Renal cortical epithelial cell (primary cell): ENCODE measurements at places on chromosomes 6 and 20.
A peak's percentile ranks its signal among the peaks of the same experiment; 100 is the strongest.

GRCh38 chr6:170251776-170252571 lies 38.9 kb downstream of the DLL1 start:
- DNase-seq, result no peak

DNA sequence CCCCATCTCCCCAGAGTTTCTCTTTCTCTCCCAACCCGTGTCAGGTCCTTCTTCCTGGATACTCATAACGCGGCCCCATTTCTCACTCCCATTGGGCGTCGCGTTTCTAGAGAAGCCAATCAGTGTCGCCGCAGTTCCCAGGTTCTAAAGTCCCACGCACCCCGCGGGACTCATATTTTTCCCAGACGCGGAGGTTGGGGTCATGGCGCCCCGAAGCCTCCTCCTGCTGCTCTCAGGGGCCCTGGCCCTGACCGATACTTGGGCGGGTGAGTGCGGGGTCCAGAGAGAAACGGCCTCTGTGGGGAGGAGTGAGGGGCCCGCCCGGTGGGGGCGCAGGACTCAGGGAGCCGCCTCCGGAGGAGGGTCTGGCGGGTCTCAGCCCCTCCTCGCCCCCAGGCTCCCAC lies at the start of gene HLA-F:
TSS of gene HLA-F (plus strand) at position 173 of the 404 bp plus-strand sequence. CDS start at position 203, 30 bp downstream.
- DNase-seq, result peak; percentile 83

- peak; percentile 73 for DNase-seq
These were observed 49.7 kb downstream of the TOP1 start for GRCh38 chr20:41078329-41078728.

DNA sequence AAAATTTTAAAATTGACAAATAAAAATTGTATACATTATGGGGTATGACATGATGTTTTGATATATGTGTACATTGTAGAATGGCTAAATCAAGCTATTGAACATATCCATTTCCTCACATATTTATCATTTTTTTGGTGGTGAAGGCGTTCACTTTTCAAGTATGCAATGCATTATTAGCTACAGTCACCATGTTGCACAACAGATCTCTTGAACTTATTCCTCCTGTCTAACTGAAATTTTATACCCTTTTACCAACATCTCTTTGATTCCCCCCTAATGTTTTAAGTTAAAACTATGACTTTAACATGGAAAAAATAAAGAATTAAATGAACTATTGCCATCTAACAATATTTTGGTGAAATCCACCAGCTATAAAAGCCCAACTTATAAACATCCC lies 65.2 kb upstream of the UST start:
- DNase-seq, result no peak

DNA sequence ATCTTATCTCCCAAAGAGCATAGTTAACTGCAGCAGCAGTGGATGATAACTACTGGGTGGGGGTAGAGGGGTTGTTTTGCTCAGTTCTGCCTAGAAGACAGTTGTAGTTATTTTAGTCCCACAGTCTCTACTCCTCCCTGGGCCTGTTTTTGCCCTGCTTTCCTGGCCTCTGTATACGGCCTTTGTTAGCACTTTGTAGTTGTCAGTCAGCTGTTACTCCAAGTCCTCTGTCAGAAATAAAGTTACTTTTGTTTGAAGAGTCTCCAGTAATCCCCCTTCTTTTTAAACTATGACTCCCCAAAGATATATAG lies 113.9 kb downstream of the SLC16A10 start:
- DNase-seq, result no peak

GRCh38 chr6:106197441-106197840 lies 111.3 kb downstream of the PRDM1 start:
- DNase-seq, result no peak

GRCh38 chr6:155303361-155303870 lies 10.9 kb downstream of the TFB1M start:
- DNase-seq, result no peak
